Smooth muscle cell of the umbilical artery (primary cell): ENCODE measurements at places on chromosomes 4 and X. TPM values are rescaled to one million over a fixed set of nuclear protein-coding genes. Genes with fewer than 3 reads are reported as not detected.

Gene GSX2
- not detected in 2 replicates for total RNA-seq

Gene ZNF732
- 0.30 and 0.32 TPM in 2 replicates for total RNA-seq

Gene HSFX4
- total RNA-seq: not detected in 2 replicates

Gene GLOD5
- not detected in 2 replicates for total RNA-seq

Gene GAK
- 48.1 and 87.1 TPM in 2 replicates for total RNA-seq

Gene TMEM31
- total RNA-seq: not detected in 2 replicates

Gene HPSE
- 0.30 and 0.32 TPM in 2 replicates for total RNA-seq

Gene HTRA3
- total RNA-seq: 0.42 and 12.5 TPM in 2 replicates

Gene CYP2U1
- 13.6 and 17.8 TPM in 2 replicates for total RNA-seq

Gene SOWAHB
- total RNA-seq: under 0.01 and 0.05 TPM in 2 replicates

Gene HEPH
- total RNA-seq: 1.5 and 109 TPM in 2 replicates
